ENCODE measurements at places on chromosomes 13 and 19. TPM values are rescaled to one million over a fixed set of nuclear protein-coding genes. Genes with fewer than 3 reads are reported as not detected.
A peak's percentile ranks its signal among the peaks of the same experiment; 100 is the strongest.

The CALR3 gene
- total RNA-seq, result not detected

DNA sequence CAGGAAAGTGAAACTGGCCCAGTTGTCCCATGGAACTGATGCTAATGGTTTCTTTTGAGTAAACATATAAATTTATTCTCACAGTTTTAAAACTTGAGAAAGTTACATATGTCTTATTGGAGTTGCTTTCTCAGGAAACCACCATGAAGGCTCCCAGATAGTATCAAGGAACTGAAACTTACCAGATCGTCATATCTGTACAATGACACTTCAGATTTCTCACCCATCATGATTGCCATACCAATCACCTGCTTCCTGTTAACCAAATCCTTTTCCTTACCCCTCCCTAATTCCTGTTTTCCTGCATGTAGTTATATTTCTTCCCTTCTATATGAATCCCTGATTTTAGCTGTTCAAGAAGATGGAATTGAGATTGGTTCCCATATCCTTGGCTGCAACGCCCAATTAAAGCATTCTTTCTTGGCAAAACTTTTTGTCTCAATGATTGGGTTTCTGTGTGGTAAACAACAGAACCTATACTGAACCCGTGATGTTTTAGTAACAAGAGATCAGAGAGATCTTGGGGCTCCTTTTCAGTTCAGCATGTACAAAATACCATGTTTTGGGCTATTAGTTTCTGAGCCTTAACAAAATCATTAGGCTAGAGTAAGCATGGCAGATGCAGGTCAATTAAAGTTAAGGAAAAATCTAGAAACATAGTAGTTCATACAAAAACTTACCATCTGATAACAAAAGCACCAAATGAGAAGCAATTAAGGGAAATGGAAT lies 781.3 kb upstream of the MIR17HG start:
- no peak overlapping the region for H3K27ac ChIP-seq
- H3K4me3 ChIP-seq, result no peak overlapping the region
- H3K36me3 ChIP-seq, result no peaks in the 10 kb centered on the region
- no peaks in the 10 kb centered on the region for H3K4me1 ChIP-seq
- no peaks in the 10 kb centered on the region for H3K27me3 ChIP-seq
- DNase-seq, result no peak

- no peaks in the 10 kb centered on the region for H3K36me3 ChIP-seq
- DNase-seq, result no peak
- peaks cover 38% of the 10 kb centered on the region for H3K27me3 ChIP-seq
- H3K27ac ChIP-seq, result no peak overlapping the region
These were observed 6.6 kb upstream of the IGFL2 start for GRCh38 chr19:46141421-46141820.

DNA sequence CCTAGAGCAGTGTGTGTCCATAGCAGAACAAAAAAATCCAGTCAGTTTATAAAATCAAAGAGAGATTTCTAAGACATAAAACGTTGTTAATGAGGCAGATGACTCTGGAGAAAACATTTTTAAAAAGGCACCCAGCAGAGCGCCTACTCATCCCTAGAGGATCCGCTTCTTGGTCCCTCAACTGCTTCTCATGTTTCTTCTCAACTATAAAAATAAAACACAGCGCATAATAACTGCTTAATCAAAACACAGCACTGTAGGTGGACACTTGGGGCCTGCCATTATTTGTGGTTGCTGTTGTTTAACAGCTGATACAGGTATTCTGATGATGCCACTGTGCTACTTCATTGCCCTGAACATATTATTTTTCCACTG lies 347.9 kb downstream of the FGF9 start:
- peaks cover 6% of the 10 kb centered on the region for H3K4me1 ChIP-seq
- H3K27ac ChIP-seq, result no peak overlapping the region
- H3K36me3 ChIP-seq, result no peaks in the 10 kb centered on the region

- H3K27ac ChIP-seq, result peak overlapping the region; percentile 59
- H3K36me3 ChIP-seq, result no peaks in the 10 kb centered on the region
- H3K27me3 ChIP-seq, result peaks cover 3% of the 10 kb centered on the region
- H3K4me1 ChIP-seq, result peaks cover 44% of the 10 kb centered on the region
- no peak overlapping the region for H3K4me3 ChIP-seq
- DNase-seq, result no peak
These were observed 187.1 kb downstream of the KATNAL1 start for GRCh38 chr13:30120133-30120822.

- no peak overlapping the region for H3K27ac ChIP-seq
- peaks cover 63% of the 10 kb centered on the region for H3K36me3 ChIP-seq
- DNase-seq, result no peak
- H3K27me3 ChIP-seq, result no peaks in the 10 kb centered on the region
These were observed 125.0 kb downstream of the STK24 start for GRCh38 chr13:98451676-98452470.

GRCh38 chr13:91304741-91305140 lies 42.7 kb upstream of the MIR17HG start:
- H3K4me3 ChIP-seq, result no peak overlapping the region
- no peak overlapping the region for H3K27ac ChIP-seq
- no peak for DNase-seq
